ENCODE measurements at places on chromosomes 7 and 10.
A peak's percentile ranks its signal among the peaks of the same experiment; 100 is the strongest.

- H3K36me3 ChIP-seq: peaks cover 7% of the 10 kb centered on the region
- no peak for DNase-seq
- H3K27me3 ChIP-seq: peaks cover 27% of the 10 kb centered on the region
- H3K4me3 ChIP-seq: no peak overlapping the region
These were observed 973 bp downstream of the GPR158 start for GRCh38 chr10:25175527-25176420.

DNA sequence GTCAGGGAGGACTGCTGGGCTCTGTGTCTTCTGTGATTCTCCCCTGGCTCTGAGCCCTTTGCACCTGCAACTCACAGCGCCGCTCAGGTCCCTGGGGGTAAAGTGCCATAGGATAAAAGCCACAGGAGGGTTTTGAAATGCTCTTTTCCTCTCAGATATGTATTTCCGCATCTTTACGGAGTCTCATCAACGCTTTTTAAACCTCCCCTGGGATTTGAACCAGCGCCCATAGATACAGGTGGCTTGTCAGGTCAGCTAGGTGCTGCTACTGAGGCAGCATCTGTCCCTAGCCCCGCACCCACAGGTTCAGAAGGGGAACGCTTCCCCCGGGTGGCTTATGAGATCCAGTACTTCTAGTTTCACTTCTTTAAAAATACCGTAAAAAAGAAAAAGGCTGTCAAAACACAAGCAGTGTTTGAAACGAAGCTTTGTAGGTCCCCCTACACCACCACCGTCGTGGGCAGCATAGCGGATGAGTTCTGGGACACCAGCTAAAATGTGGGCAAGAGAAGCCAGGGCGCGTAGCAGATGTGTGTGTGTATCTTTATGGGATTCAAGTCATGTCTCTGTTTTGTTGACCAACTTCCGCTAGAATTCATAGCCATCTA, 173.5 kb downstream of the CUX1 start:
- no peaks in the 10 kb centered on the region for H3K36me3 ChIP-seq
- no peaks in the 10 kb centered on the region for H3K27me3 ChIP-seq
- DNase-seq: no peak
- H3K4me3 ChIP-seq: peak overlapping the region; percentile 77

GRCh38 chr10:5356302-5356763, 8.4 kb upstream of the UCN3 start:
- peaks cover 9% of the 10 kb centered on the region for H3K4me1 ChIP-seq
- H3K27me3 ChIP-seq: peaks cover 13% of the 10 kb centered on the region
- H3K4me3 ChIP-seq: no peak overlapping the region
- H3K27ac ChIP-seq: peak overlapping the region; percentile 36

- H3K4me1 ChIP-seq: peaks cover 17% of the 10 kb centered on the region
- no peak overlapping the region for H3K27ac ChIP-seq
- no peaks in the 10 kb centered on the region for H3K27me3 ChIP-seq
- H3K4me3 ChIP-seq: no peak overlapping the region
These were observed 120.7 kb downstream of the PRKAG2 start for GRCh38 chr7:151756076-151756731.

GRCh38 chr7:144859739-144860138, 23.9 kb upstream of the TPK1 start:
- H3K4me1 ChIP-seq: no peaks in the 10 kb centered on the region
- DNase-seq: no peak
- H3K36me3 ChIP-seq: no peaks in the 10 kb centered on the region
- H3K27me3 ChIP-seq: peaks cover 24% of the 10 kb centered on the region
- no peak overlapping the region for H3K4me3 ChIP-seq
- H3K27ac ChIP-seq: no peak overlapping the region

GRCh38 chr7:23594879-23595604, 2.1 kb upstream of the CCDC126 start:
- H3K4me1 ChIP-seq: peaks cover 31% of the 10 kb centered on the region
- peak overlapping the region; percentile 5 for H3K27ac ChIP-seq
- DNase-seq: no peak
- H3K36me3 ChIP-seq: peaks cover 5% of the 10 kb centered on the region
- H3K4me3 ChIP-seq: peak overlapping the region; percentile 32

DNA sequence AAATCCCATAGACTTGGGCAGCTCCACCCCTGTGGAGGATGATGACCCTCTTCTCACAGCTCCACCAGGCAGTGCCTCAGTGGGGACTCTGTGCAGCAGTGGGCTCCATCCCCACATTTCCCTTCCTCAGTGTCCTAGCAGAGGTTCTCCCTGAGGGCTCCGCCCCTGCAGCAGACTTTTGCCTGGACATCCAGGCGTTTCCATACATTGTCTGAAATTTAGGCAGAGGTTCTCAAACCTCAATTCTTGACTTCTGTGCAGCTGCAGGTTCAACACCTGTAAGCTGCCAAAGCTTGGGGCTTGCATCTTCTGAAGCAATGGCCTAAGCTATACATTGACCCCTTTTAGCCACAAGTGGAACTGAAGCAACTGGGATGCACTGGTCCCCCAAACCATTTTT, 31.8 kb downstream of the NEUROG3 start:
- H3K36me3 ChIP-seq: peaks cover 6% of the 10 kb centered on the region
- no peak for DNase-seq
- no peak overlapping the region for H3K27ac ChIP-seq

GRCh38 chr7:33487998-33488682, 358.8 kb downstream of the BBS9 start:
- no peak for DNase-seq
- H3K27me3 ChIP-seq: no peaks in the 10 kb centered on the region
- peaks cover 8% of the 10 kb centered on the region for H3K4me1 ChIP-seq
- peak overlapping the region; percentile 35 for H3K27ac ChIP-seq
- peaks cover 7% of the 10 kb centered on the region for H3K36me3 ChIP-seq
- no peak overlapping the region for H3K4me3 ChIP-seq

DNA sequence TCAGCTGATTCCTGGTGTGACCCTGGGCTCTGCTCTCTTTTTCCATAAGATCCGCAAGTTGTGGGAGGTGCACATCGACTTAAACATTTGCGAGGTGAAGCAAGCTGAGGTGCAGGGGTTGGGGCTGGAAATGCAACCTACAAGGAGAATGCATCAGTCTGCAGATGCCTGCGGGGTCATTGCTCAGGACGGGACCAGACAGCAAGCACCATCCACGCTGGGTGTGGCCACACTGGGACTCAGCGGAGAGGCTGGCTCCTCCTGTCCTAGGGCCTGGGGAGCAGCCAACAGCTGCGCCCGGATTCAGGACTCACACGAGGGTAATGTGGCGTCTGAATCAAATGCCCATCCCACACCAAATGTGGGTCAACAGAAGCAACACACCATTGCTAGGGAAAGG, 33.8 kb downstream of the STK32C start:
- peaks cover 8% of the 10 kb centered on the region for H3K4me1 ChIP-seq
- H3K4me3 ChIP-seq: no peak overlapping the region
- no peaks in the 10 kb centered on the region for H3K36me3 ChIP-seq
- DNase-seq: no peak
- H3K27me3 ChIP-seq: no peaks in the 10 kb centered on the region

DNA sequence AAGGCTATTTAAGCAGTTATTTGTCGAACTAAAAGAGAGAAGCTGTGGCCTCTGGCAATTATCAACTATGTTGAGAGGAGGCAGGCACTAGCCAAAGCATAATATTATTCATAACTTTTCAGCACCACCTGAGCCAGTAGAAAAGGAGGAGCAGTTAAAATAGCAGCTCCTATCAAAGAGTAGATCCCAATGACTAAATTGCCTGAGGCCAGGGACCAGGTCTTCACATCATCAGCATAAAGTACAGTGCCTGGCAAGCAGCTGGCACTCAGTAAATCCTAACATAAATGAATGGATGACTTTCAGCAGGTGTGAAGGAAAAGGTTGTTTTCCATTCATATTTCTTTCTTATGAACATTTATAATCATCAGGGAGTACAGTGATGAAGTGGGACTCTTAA, 309.0 kb upstream of the IMMP2L start:
- no peak overlapping the region for H3K4me3 ChIP-seq
- H3K36me3 ChIP-seq: no peaks in the 10 kb centered on the region
- DNase-seq: no peak
- no peaks in the 10 kb centered on the region for H3K27me3 ChIP-seq

- peaks cover 4% of the 10 kb centered on the region for H3K4me1 ChIP-seq
- H3K27me3 ChIP-seq: no peaks in the 10 kb centered on the region
- DNase-seq: no peak
- no peak overlapping the region for H3K4me3 ChIP-seq
- H3K27ac ChIP-seq: no peak overlapping the region
These were observed 170.0 kb downstream of the MGMT start for GRCh38 chr10:129637010-129637409.

DNA sequence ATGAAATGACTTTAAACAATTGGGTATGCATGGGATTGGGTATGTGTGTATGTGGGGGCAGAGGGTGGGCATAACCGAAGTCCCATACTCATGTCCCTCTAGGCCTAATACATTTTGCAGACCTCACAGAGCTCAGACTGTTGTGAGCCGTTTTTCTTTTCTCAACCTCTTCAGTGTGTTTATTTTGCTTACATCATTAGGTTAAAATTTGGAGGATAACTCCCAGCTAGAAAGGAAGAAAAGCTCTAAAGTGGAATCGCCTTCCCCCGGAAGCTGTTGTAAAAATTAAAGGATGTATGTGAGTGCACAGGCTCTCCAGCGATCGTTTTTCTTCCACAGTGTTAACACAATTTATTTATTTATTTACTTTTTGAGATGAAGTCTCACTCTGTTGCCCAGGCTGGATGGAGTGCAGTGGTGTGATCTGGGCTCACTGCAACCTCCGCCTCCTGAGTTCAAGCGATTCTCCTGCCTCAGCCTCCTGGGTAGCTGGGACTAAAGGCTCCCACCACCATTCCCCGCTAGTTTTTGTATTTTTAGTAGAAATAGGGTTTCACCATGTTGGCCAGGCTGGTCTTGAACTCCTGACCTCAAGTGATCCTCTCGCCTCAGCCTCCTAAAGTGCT, 1.5 kb upstream of the H2AZ2 start:
- H3K4me3 ChIP-seq: peak overlapping the region; percentile 89
- H3K27ac ChIP-seq: peak overlapping the region; percentile 93
- peaks cover 39% of the 10 kb centered on the region for H3K4me1 ChIP-seq
- H3K36me3 ChIP-seq: no peaks in the 10 kb centered on the region

- no peak overlapping the region for H3K4me3 ChIP-seq
- no peaks in the 10 kb centered on the region for H3K4me1 ChIP-seq
- H3K36me3 ChIP-seq: no peaks in the 10 kb centered on the region
- peaks cover 19% of the 10 kb centered on the region for H3K27me3 ChIP-seq
- no peak overlapping the region for H3K27ac ChIP-seq
- no peak for DNase-seq
These were observed 16.4 kb upstream of the ABCA13 start for GRCh38 chr7:48154792-48155413.

DNA sequence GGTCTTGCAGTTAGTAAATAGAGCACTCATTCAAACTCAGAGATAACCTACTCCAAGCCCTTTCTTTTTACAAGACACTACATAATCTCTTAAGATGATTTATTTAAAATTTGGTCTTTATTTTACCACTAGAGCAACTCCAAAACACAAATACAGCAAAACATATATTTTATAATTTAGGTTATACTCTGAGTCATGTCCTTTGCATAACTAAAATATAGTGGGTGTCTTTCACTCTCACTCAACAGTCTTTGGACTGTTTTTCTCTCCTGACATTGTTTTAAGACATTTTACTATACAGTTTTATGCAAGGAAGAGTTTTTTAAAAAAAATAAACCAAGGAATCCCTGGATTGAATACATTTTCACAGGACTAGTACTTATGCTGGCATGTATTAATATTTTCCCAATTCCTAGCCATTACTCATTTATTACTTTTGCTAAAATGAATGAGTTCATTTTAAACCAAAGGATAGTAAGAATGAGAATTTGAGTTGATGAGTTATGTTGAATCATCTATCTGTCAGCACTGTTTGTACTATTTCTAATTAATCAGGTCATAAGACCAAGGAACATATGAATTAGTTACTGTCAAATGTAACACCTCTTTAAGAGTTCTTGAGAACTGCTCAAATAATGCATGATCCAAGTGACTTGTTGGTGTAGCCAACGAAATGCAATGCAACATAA, 303.1 kb upstream of the FZD1 start:
- no peak overlapping the region for H3K27ac ChIP-seq
- H3K27me3 ChIP-seq: no peaks in the 10 kb centered on the region
- no peaks in the 10 kb centered on the region for H3K36me3 ChIP-seq
- DNase-seq: no peak
- no peak overlapping the region for H3K4me3 ChIP-seq

DNA sequence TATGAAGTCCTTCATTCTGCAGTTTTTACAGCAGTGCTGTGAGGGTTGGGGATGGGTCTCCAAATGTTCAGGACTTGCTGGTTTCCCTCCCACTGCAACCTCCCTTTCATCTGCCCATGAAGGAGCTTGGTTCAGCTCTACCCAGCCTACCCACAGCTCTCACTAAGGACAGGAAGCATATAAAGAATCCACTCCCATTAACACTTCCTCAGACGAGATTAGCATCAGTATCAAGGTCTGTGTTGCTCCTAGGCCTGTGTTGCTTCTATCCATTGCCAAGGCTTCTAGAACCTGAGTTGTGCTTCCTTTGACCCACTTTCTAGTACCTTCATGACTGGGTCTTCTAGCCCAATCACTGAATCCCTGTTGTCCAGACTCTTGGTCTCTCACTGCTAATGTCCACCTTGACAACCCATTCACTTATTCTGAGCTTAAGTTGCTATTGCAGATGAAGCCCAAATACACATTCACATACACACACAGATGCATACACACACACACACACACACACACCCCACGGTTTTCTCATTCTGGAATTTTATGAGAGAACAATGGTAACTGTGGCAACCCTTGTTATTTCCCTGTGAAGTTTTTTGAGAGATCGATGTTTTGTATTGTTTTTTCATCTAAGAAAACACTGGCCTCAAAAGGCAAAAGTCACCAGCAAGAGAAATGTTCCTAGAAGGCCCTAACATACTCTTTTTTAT, 248.1 kb downstream of the MTERF1 start:
- DNase-seq: no peak
- H3K27me3 ChIP-seq: no peaks in the 10 kb centered on the region
- H3K27ac ChIP-seq: no peak overlapping the region
- no peaks in the 10 kb centered on the region for H3K4me1 ChIP-seq
- no peak overlapping the region for H3K4me3 ChIP-seq

DNA sequence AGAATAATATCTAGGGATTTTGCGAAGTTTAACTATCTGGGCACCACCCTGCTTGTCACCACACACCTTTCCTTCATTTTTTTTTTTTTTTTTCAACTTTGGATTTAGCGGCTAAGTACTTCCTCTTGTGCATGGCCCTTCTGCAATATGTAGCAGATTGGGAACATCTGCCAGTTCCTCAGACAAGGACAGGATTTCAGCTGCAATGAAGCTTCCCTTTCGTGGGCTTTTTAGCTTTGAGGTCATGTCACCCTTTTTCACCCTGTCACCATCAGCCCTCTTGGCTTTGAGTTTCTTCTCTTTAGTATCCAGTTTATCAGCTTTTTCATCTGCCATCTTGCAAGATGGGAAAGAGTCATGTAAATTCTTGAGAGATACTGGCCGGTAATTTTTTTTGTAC, 81.6 kb upstream of the ETV1 start:
- H3K36me3 ChIP-seq: no peaks in the 10 kb centered on the region
- no peaks in the 10 kb centered on the region for H3K4me1 ChIP-seq
- H3K27ac ChIP-seq: no peak overlapping the region
- DNase-seq: no peak

- no peak for DNase-seq
- H3K4me3 ChIP-seq: no peak overlapping the region
- no peaks in the 10 kb centered on the region for H3K36me3 ChIP-seq
- no peak overlapping the region for H3K27ac ChIP-seq
- no peaks in the 10 kb centered on the region for H3K27me3 ChIP-seq
These were observed 769.3 kb downstream of the MAGI2 start for GRCh38 chr7:78684201-78684600.

- H3K4me1 ChIP-seq: no peaks in the 10 kb centered on the region
- no peak overlapping the region for H3K27ac ChIP-seq
- DNase-seq: no peak
- H3K27me3 ChIP-seq: peaks cover 4% of the 10 kb centered on the region
These were observed 618.7 kb downstream of the DNAJB6 start for GRCh38 chr7:157955348-157955999.
